Stimulated activated CD4-positive, alpha-beta T cell treated with anti-CD3 and anti-CD28 coated beads, Interleukin-12 subunit alpha, Interleukin-12 subunit beta, amount 100 ng/mL, for 24 hours (primary cell): ENCODE measurements at places on chromosomes 13 and 19.

DNA sequence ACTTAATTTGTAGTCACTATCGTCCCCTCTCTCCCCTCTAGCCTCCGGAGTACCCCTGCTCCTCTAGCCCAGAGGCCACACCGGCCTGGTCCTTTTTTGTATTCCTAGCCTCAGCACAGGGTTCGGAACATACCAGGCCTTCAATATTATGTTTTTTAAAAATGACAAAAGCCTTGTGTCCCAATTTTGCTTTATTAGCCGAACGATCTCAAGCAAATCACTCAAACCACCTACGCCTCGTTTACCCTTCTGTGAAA is 463 bp upstream of the POMP start:
- DNase-seq = no peak

- DNase-seq = no peak
These were observed 11.2 kb downstream of the PPP6R1 start for GRCh38 chr19:55247621-55248099.

DNA sequence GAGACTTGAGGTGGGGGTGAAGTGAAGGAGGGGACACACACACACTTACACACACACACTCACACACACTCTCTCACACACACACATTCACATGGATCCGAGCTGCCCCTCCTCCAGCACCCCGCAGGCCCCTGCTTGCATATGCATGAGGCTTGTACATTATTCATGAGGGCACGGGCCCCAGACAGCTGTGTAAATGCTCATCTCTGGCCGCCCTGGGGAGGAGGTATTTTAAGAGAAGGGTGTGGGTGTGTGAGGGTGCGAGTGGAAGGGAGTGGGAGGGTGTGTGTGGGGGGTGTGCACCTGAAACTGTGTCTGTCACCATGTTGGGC is 2.4 kb downstream of the NCAN start:
- no peak for DNase-seq

GRCh38 chr13:51590231-51590970 is 6.1 kb downstream of the WDFY2 start:
- no peak for DNase-seq

DNA sequence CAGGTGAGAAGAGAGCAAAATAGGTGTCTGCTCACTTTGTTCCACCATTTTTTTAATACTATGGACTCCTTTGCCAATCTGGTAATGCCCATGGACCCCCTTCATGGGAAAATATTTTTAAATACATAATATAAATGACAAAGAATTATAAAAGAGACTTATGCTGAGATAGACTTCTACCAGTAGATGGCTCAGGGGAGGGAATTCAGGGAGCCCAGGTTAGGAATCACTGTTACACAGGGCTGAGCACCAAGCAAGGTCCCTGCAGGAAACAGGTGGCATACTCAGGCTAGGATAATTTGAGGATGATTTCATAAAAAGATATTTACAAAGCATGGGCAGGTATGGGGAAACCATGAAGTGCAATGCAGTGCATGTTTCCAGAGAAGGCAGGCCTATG is 525.9 kb downstream of the FGF9 start:
- DNase-seq = no peak

DNA sequence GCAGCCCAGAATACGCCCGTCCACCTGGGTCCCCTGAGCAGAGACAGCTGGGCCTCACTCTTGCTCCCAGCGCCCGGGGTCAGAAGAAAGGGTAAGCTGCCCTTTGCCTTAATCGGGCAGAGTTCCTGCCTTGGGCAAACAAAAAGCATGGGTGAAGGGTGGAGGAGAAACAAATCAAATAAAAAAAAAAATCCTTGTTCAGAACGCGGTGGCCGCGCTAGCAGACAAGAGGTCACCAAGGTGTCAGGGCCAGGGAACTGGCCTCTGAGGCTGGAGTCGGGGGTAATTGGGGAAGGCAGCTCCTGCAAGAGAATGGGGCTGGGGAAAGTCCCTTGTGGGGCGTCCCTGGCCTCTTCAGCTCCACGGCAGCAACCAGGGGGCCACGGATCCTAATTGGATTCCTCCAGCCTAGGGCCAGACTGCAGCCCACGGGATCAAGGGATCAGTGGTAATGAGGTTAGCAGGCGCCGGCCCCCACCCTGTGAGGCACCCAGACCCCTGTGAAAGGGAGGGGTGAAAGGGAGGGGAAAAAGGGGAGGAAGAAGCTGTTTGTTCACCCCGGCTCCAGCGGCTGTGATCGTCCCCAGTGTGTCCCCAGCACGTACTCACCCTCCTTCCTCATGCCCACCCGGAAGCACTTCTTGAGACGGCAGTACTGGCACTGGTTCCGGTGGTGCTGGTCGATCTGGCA is 5.5 kb downstream of the NR2F6 start:
- DNase-seq = no peak

- no peak for DNase-seq
These were observed 204.9 kb upstream of the KL start for GRCh38 chr13:32811297-32811800.

DNA sequence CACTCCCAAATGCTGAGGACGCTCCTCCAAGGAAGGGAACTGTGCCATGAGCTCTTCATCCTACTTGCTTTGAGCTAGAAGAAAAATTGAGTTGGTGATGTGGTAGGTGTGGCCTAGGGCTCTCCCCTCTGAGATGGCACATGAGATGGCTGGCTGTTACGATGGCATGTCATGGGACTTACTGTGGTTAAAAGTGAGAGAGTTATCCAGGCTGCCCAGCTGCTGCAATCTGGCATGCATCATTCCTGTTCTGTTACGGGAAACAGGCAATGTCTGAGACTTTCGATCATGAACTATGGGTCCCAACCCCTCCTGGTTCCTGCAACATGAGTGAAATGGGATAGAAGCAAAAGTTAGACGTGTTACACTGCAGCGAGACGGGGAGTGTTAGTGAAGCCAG is 93.3 kb upstream of the SLC15A1 start:
- DNase-seq = no peak
